ENCODE measurements at places on chromosomes 11 and 22. TPM values are rescaled to one million over a fixed set of nuclear protein-coding genes. Genes with fewer than 3 reads are reported as not detected.

GRCh38 chr11:121592708-121593107, 139.9 kb upstream of the SORL1-AS1 start:
- H3K4me1 ChIP-seq, result peaks cover 32% of the 10 kb centered on the region
- no peak overlapping the region for H3K27ac ChIP-seq
- no peak for DNase-seq
- H3K36me3 ChIP-seq, result peaks cover 19% of the 10 kb centered on the region
- no peaks in the 10 kb centered on the region for H3K27me3 ChIP-seq

GRCh38 chr11:15636521-15637089, 521.9 kb downstream of the INSC start:
- no peak overlapping the region for H3K4me3 ChIP-seq
- no peaks in the 10 kb centered on the region for H3K36me3 ChIP-seq
- DNase-seq, result no peak
- no peak overlapping the region for H3K27ac ChIP-seq
- peaks cover 5% of the 10 kb centered on the region for H3K27me3 ChIP-seq

DNA sequence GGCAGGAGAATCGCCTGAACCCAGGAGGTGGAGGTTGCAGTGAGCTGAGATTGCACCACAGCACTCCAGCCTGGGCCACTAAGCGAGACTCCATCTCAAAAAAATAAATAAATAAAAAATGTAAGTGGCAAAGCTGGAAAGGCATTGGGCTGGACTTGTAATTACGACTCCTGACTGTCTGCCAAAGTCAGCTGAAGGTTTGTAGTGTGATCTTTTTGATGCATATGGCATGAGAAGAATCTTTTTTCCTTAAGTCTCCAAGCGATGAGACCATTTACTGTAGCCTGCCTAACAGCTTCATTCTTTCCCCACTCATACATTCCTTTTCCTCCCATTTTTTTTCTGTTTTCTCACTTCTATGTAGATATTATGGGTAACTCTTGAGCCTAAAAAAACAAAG, 24.8 kb downstream of the CTNND1 start:
- H3K36me3 ChIP-seq, result no peaks in the 10 kb centered on the region
- H3K27ac ChIP-seq, result no peak overlapping the region
- H3K27me3 ChIP-seq, result no peaks in the 10 kb centered on the region

DNA sequence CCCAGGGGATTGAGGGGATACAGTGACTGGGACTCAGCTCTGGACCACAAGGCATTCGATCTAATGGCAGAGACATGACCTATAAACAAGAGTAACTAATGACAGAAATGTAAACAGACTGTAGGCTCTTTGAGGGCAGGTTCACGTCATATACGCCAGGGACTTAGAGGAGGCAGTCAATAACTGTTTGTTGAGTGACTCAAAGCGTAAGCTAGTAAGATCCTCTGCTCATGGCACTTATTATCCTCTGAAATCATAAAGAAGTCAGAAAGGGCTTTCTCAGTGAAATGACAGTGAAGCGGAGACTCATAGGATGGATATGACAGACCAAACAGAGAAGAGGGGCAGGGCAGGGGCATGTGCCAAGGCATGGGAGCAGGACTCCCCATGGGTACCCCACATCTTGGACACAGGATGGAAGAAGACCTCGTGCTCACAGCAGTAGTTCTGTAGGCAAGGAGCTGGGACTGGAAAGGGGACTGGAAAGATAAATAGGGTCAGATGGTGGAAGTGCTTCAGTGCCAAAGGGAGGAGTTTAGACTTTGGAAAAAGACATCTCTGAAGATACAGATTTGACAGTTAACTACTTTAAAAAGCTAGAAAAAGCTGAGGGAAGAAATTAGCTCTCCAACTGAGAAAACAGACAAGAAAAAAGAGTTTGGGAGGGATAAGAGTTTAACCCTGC, 72.7 kb downstream of the SLC1A2 start:
- no peak for DNase-seq
- H3K4me3 ChIP-seq, result no peak overlapping the region

DNA sequence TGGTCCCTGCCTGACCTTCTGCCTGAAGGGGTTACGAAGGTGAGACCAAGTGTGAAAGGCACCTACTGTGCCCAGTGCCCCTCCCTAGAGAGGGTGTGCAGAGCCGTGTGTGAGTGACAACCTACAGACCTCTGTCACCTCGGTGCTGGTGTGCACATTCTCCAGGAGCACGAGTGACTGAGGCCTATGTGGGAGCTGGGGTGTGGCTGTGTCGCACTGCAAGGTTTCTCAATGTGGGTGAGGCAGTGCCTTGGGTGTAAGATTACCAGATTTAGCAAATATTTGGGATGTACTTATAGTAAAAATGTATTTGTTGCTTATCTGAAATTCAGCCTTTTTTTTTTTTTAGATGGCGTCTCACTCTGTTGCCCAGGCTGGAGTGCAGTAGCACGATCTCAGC, 5.6 kb downstream of the STARD10 start:
- peaks cover 10% of the 10 kb centered on the region for H3K4me1 ChIP-seq
- DNase-seq, result no peak
- H3K27me3 ChIP-seq, result no peaks in the 10 kb centered on the region
- H3K27ac ChIP-seq, result peak overlapping the region; percentile 51

- H3K4me3 ChIP-seq, result peak overlapping the region; percentile 85
- no peak for DNase-seq
- H3K36me3 ChIP-seq, result peaks cover 58% of the 10 kb centered on the region
- peaks cover 82% of the 10 kb centered on the region for H3K4me1 ChIP-seq
- no peaks in the 10 kb centered on the region for H3K27me3 ChIP-seq
- H3K27ac ChIP-seq, result peak overlapping the region; percentile 98
Observed at GRCh38 chr11:36381015-36381360, 84.9 kb downstream of the PRR5L start.

GRCh38 chr22:49243335-49243734, 584.3 kb downstream of the BRD1 start:
- no peak for DNase-seq
- H3K4me1 ChIP-seq, result no peaks in the 10 kb centered on the region
- H3K27me3 ChIP-seq, result peaks cover 3% of the 10 kb centered on the region
- H3K36me3 ChIP-seq, result no peaks in the 10 kb centered on the region

GRCh38 chr22:28151151-28151816, 232.2 kb upstream of the PITPNB start:
- H3K27ac ChIP-seq, result no peak overlapping the region
- peaks cover 10% of the 10 kb centered on the region for H3K27me3 ChIP-seq
- no peak overlapping the region for H3K4me3 ChIP-seq
- DNase-seq, result no peak
- H3K36me3 ChIP-seq, result peaks cover 9% of the 10 kb centered on the region
- H3K4me1 ChIP-seq, result no peaks in the 10 kb centered on the region

DNA sequence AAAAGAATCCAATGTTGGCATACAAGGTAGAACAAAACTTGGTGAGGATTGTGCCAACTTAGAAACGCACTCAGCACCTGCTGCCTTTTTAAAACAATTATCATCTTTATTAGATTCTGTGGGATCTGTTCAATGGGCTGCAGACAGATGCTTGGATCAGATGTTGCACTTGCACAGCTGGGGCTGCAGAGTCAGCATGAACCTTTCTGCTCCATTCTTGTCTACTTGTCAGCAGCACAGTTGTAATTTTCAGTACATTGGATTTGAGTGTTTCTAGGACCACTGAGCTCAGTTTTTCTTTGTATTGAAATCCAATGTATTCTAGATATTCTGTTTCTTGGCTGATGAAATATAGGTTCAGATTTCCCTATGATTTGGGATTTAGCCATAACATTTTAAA, 164.5 kb downstream of the LUZP2 start:
- no peak for DNase-seq
- no peak overlapping the region for H3K4me3 ChIP-seq
- H3K4me1 ChIP-seq, result no peaks in the 10 kb centered on the region

The GGTLC2 gene
- not detected for total RNA-seq

- H3K4me3 ChIP-seq, result no peak overlapping the region
- H3K36me3 ChIP-seq, result no peaks in the 10 kb centered on the region
- H3K4me1 ChIP-seq, result no peaks in the 10 kb centered on the region
Observed at GRCh38 chr22:47293368-47294221, 531.1 kb downstream of the TBC1D22A start.

The RTN4RL2 gene
- total RNA-seq, result not detected

GRCh38 chr11:72189455-72190250, 2.3 kb upstream of the FOLR1 start:
- no peak overlapping the region for H3K27ac ChIP-seq
- DNase-seq, result no peak
- H3K4me3 ChIP-seq, result no peak overlapping the region

The ANKK1 gene
- not detected for total RNA-seq

DNA sequence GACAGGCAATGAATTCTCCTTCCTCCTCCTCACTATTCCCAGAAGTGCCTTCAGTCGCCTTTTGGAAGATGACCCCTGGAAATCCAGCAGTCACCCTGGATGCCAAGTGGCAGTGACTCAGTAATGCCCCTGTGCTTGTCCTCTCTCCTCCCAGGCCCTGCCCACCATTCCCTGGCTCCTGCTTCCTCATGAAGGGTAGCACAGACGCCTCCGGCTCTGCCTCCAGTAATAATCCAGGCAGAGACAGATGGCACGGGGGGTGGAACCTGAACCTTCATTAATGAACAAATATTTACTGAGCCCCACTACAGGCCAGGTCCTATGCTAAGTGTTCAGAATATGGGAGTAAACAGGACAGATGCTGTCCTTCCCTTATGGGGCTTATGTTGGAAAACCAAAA, 23.2 kb downstream of the SYT13 start:
- H3K36me3 ChIP-seq, result no peaks in the 10 kb centered on the region
- no peak for DNase-seq
- peaks cover 28% of the 10 kb centered on the region for H3K27me3 ChIP-seq
- no peak overlapping the region for H3K4me3 ChIP-seq
- H3K4me1 ChIP-seq, result no peaks in the 10 kb centered on the region

The RTN4R gene
- 0.78 TPM for total RNA-seq

The CDKN1C gene
- total RNA-seq, result 2.0 TPM

DNA sequence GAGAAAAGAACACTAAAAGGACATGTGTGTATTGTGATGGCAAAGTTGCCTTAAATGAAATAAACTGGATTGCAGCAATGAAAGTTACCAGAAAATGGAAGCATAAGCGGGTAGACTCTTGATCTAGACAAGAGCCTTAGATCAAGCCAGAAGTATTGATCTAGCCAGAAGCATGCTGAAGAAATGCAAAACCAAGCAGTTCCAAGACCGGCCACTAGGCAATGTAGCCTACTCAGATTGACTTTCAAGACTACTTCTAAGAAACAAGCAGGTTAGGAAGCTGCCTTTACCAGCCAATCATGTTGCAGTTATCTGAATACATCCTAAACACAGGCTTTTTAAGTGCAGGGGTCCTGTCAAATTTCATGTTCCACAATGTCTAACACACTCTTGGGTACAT, 54.6 kb downstream of the KCNA4 start:
- H3K27me3 ChIP-seq, result no peaks in the 10 kb centered on the region
- no peak overlapping the region for H3K4me3 ChIP-seq
- H3K36me3 ChIP-seq, result no peaks in the 10 kb centered on the region
- H3K4me1 ChIP-seq, result no peaks in the 10 kb centered on the region
- no peak overlapping the region for H3K27ac ChIP-seq
- no peak for DNase-seq

DNA sequence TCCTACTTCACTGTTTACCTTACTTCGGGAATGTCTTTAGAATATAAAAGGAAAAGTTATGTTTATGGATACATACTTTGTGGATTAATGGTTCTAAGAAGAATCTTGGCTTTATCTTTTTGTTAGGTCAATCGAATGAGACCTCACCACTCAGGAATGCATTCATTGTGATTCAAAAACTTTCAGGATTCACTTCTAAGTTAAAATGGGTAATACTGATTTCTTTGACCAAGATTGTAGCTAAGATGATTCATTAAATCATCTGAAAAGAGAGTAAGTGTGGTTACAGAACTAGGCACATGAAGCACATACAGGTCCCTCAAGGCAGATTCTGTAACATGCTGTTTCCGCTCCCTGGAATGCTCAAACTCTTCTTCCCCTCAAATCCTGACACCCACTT, 716.4 kb downstream of the KCNA4 start:
- no peak overlapping the region for H3K4me3 ChIP-seq
- H3K27me3 ChIP-seq, result no peaks in the 10 kb centered on the region
- no peaks in the 10 kb centered on the region for H3K4me1 ChIP-seq
- no peak overlapping the region for H3K27ac ChIP-seq
- peaks cover 5% of the 10 kb centered on the region for H3K36me3 ChIP-seq

DNA sequence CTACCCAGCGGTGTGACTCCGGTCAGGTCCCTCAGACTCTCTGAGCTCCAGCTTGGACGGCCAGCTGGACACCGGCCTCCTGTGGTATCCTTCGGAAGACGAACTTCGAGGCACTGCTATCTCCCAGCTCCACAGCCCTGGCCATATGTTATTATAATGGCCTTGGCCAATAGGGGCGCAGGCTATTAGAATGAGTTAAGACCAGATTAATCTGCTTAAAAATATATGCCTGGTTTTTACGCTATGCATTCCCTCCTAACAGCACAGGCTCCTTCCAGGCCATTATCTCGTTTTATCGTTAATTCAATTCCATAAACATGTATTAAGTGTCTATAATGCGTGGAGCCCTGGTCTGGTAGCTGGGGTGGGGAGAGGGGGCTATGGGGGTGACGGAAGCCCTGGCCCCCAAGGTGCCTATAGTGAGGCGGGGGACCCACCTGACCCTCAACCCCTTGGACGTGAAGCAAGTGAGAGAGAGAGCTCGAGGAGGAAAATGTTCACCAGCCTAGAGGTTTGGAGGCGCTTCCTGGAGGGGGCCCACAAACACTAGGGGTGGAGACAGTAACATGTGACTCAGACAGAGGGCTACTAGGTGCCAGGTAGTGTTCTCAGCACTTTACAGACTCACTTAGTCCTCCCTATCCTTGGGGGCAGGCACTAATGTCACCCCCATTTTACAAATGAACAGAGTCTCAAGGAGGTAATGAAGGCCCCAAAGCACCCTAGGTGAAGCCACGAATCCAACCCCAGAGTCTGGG, 37.5 kb upstream of the TCF20 start:
- DNase-seq, result no peak
- no peaks in the 10 kb centered on the region for H3K27me3 ChIP-seq

DNA sequence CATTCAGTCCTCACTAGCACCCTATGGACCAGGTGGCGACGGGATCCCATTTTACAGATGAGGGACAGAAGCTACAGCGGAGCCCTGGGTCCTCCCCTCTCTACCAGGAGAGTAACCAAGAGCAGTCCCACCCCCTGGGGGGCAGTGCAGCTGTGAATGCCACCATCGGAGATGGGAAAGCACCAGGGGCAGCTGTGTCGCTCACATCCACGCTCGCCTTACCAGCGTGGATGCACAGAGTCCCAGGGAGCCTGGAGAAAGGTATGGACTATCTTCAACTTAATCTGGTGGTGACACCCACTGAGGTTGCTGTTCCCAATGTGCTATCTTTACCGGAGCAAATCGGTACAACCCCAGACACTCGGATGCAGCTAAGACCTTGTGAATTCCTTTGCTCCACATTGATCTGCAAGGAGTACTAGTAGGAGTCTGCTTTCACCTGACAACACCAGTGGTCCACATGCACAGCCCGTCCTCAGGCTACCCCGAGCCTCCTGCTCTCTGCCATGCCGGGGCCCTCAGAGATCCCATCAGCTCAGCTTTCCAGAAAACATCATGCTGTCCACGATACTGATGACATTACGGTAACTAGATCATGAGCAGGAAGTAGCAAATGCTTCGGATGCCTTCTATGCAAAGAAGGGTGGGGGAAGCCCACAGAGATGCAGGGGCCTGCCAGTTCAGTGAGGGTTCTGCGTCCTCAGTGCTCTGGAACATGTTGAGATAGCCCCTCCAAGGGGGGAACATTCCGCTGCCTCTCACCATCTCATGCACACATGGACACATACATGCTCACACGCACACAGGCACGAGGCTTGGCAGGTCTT, 126.0 kb downstream of the CTTN start:
- H3K4me1 ChIP-seq, result no peaks in the 10 kb centered on the region
- peaks cover 27% of the 10 kb centered on the region for H3K27me3 ChIP-seq
- H3K27ac ChIP-seq, result no peak overlapping the region
- DNase-seq, result peak; percentile 23
- no peak overlapping the region for H3K4me3 ChIP-seq
- no peaks in the 10 kb centered on the region for H3K36me3 ChIP-seq

All from natural killer cell treated with Interleukin-12 subunit alpha and Interleukin-12 subunit beta and Interleukin-15 and Interleukin-18, amount 100 ng/mL, for 72 hours (primary cell).